ENCODE measurements at places on chromosomes 6 and 20.

DNA sequence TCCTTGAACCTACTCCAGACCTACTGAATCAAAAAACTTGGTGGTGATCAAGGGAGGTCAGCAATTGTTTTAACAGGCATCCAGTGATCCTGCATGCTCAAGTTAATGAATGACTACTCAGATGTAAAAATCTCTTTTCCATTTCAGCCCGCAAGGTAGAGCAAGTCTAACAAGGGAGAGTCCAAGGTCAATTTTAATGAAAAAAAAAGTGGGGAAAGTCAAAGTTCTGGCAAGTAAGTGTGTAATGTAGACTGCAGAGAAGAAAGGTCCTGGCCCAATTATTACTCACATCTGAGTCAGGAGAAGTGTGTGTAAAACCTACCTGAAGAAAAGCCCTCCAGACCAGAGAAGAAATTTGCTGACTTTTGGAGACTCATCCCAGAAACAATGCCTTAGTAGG lies 193.5 kb downstream of the UBE3D start:
- no peak for DNase-seq

DNA sequence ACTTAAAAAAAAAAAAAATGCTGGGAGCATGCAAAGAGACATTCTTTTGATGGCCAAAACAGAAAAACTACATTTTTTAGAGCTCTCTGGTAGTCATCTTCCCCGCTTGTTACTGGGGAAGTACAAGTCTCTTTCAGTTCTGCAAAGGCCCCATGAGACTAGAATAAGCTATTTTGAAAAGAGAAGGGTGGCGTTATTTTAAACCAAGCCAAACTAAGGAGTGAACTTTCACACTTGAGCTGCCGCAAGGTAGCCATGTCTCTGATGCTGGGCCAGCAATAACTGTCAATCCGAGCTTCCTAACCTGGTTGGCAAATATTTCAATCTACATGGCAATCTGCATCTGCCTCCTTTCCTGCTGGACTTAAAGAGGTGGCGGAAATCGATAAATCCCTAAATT lies 96.7 kb downstream of the L3MBTL3 start:
- no peak for DNase-seq

DNA sequence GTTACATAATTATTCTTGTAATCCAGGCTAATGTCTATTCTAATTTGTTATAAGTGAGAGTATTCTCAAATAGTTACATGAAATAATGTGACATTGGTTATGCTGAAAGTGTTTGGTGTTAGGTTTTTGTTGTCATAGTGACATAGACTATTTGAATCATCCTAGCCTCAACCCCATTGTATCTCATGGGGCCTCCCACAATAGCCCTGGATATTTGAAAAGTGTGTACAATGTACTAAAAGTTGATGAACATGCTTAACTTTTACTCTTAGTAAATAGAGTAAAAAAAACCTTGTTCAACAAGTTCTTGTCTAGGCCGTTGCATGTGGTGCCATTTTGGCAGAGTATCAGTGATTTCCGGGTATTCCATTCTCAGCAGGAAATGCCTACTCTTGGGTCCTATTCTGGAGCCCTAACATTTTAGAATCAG lies 83.0 kb downstream of the RTN4IP1 start:
- no peak for DNase-seq

GRCh38 chr6:25899123-25899522 lies 25.1 kb upstream of the SLC17A3 start:
- DNase-seq = peak; percentile 45

GRCh38 chr6:52514514-52514913 lies 62.3 kb downstream of the TRAM2 start:
- no peak for DNase-seq

GRCh38 chr6:113591896-113592827 lies 265.0 kb upstream of the MARCKS start:
- DNase-seq = peak; percentile 40

DNA sequence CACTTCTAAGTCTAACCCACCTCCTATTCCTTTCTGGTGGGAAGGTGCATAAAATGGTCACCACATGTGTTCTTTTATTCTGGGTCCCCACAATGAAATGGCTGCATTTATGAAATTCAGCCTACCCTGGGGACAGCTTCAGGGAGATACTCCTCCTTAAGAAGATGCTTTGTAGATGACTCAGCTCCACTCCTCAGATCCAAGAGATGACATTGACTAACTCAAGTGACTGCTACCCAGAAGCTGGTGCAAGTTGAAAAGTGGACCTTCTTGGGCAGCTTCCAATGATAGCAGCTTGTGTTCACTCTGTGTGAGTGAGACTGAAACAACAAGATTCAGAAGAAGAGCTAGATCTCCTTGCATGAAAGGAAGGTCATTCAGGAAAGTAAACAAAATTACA lies 113.4 kb downstream of the SCP2D1 start:
- DNase-seq = no peak

Measured in iPS DF 19.7 (cell line).